ENCODE measurements at places on chromosomes 16 and 17.
A peak's percentile ranks its signal among the peaks of the same experiment; 100 is the strongest.

DNA sequence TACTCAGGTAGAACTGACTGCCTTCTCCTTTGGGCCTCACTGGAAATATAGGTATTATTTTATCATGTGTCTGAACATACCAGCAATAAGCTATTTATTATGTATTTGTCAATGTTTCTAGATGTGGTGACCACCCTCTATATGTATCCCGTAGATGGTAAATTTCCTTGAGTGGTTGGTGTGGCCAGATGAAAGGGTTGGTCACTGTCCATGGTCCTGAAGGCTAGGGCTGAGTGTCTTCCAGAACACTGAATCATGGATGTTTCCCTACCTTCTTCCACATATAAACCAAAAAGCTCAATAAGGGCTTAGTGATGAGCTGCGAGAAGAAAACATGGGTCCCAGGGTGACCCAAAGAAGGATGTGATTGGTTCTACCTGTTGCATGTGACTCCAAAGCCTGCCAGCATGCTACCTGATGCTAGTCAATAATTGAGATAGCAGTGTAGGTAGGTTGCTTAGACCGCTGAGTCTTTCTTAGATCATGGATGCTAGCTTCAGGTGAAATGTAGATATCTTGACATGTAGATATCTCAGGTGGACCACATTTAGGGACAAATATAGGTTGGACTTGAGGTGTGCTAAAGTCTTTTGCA, 150.3 kb downstream of the ASIC2 start:
- peak; percentile 41 for DNase-seq

GRCh38 chr16:20849589-20850390, 43.5 kb downstream of the REXO5 start:
- DNase-seq: peak; percentile 59

DNA sequence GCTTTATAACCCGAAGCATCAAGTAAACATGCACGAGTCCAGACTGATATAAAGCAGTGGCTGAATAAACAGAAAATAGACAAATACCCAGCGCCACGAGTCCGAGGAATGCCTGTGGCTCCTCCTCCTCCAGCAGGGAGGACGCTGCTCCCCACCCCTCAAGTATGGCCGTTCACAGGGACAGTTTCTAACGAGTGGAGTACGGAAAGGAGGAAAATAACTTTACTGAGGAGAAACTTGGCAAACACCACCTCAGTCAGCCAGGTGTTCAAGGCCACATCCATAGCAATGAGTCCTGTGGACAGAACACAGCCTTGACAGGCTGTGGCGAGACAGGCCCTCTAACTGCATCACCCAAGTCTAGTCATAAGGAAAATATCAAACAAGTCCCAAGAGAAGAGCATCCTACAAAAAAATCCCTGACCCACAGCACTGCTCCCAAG, 9.2 kb downstream of the ZDHHC7 start:
- DNase-seq: peak; percentile 64

- no peak for DNase-seq
Measured at GRCh38 chr17:19678581-19679453, 30.3 kb downstream of the ALDH3A2 start.

DNA sequence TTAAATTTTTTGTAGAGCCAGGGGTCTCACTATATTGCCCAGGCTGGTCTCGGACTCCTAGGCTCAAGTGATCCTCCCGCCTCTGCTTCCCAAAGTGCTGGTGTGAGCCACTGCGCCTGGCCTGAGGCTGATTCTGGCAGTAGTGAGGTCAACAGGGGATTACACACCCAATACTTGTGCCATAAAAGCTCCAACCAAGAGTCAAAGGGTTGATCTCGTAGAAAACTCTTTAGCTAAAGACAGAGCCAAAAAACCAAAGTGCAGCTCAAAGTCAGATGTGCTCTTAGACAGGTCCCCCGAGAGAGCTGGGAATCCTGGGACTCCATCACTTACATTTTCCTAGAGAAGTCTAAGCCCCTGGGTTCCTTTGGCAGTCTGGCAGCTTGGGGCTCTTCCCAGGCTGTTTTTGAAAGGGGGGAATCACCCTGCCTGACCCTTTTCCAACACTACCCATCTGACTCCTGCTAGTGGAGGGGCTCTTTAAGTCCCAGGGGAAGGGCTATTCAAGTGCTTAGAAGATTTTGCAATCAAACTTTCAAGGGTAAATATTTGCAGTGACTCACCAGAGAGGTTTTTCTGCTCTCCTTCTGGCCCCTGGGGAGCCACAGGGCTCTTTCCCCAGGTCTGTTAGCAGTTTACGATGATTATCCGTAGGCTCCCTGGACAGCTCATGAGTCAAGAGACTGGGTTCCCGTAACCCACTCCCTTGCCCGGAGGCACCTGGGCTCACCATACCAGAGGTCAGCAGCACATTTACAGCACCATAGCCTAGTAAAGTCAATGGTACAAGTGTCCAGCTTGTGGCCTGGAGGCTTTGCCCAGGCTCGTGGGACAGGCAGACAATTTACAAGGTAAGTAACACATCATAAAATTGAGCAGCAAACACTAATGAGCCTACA, 408.7 kb downstream of the SLC39A11 start:
- DNase-seq: peak; percentile 90

DNA sequence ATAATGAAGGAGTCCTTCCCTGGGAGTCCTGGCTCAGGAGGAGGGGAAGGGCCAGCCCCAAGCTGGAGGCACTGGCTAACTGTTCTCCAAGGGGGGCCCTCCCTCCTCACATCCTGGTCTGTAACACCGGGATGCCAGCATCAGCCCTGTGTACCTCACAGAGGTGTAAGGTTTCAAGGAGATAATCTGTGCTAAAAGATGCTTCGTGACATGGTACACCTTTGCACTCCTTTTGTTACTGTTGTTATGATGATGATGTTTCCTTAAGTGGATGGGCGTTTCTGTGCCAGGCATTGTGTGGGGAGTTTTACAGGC, 236.7 kb upstream of the TNRC6C start:
- no peak for DNase-seq

- DNase-seq: peak; percentile 58
Measured at GRCh38 chr17:46770818-46771560, 47.5 kb downstream of the WNT3 start.

DNA sequence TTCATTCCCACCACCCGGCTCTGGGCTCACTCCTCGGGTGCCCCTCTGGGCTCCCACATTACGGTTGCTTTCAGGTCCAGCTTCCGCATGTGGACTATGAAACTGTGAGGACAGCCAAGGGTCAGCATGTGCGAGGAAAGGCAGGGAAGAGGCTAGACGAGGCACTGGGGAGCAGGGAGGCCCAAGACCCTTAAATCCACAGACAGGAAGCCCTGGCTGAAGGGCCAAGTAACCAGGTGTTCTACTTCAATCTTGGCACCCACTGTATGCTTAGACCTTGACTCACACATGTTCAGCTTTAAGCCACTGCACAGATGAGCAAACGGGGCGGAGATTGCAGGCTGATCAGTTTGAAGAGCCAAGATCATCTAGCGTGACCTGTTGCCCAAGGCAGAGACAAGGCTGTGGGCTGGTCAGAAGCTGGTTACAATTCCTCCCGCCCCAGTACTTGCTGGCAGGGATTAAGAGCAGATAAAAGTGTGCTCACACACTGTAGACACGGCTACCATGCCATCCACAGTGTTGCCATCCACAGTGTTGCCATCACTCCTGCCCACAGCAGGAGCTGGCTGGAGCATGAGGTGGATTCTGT, at the start of gene CES4A:
TSS of gene CES4A (plus strand) at position 393 of the 592 bp plus-strand sequence. CDS start at position 577, 184 bp downstream.
- peak; percentile 79 for DNase-seq

- no peak for DNase-seq
Measured at GRCh38 chr17:69763503-69763902, 311.5 kb upstream of the KCNJ16 start.

- DNase-seq: no peak
Measured at GRCh38 chr17:67801626-67802175, 23.6 kb upstream of the BPTF start.

DNA sequence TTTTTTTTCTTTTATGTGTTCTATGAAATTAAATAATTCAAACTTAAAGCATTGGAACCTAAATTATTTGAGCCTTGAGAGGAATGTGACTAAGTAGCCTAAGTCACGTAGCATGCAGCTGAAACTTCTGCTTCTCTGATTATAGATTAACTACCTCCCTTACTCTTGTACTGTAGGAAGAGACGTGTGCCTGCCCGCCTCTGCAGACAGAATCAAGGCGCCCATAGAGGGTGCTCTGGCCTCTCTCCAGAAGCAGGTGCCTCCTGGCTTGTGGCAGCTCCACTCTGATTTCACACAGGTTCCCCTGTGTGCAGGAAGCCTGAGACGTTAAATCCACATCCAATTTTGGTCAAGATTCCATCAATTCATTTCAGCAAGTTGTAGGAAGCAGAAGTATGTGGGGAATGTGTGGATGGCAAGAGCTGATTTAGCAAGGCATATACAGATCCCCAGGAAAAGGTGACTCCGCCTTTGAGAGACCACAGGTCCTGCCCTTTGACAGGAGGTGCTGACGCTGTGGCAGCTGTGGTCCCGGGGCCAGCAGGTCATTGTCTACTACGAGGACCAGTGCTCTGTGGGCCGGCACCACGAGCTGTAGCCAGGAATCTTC, 1418.8 kb downstream of the CDH11 start:
- DNase-seq: peak; percentile 79

DNA sequence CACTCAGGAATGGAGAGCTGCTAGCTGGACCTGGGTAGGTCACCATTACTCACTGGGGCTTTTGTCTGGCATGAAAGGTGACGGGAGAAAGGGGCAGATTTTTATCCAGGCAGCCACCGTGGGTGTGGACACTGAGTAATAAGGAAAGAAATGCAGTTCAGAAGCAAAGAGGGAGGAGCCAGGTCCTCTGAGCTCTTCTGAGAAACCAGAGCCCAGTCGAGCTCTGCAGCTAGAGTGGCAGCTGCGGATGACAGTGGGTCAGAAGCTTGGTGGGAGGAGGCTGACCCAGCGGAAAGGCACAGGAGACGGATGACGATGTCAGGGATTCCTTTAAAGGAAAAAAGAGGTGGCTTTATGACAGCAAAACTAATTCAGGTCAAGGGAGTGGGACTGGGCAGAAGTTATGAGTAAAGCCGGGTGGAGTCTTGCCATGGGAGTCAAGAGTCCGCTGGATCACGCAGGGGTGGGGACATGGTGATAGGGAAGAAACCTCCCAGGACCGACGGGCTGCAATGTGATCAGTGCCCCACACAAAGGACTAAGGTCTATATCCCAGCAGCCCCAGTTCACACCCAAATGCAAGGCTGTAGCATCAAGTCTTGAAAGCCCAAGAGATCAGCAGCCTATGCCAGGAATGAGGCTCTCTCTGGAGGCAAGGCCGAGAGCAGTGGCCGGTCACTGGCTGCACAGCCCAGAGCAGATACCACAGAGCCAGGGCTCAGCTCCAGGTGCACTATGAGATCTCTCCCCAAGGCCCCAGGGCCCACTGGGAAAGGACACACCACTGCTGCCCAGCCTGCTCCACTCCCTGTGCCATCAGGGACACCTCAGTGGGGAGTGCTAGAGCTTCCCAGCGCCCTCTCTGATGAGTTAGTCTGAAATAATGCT, 6.3 kb upstream of the MNT start:
- DNase-seq: peak; percentile 97

DNA sequence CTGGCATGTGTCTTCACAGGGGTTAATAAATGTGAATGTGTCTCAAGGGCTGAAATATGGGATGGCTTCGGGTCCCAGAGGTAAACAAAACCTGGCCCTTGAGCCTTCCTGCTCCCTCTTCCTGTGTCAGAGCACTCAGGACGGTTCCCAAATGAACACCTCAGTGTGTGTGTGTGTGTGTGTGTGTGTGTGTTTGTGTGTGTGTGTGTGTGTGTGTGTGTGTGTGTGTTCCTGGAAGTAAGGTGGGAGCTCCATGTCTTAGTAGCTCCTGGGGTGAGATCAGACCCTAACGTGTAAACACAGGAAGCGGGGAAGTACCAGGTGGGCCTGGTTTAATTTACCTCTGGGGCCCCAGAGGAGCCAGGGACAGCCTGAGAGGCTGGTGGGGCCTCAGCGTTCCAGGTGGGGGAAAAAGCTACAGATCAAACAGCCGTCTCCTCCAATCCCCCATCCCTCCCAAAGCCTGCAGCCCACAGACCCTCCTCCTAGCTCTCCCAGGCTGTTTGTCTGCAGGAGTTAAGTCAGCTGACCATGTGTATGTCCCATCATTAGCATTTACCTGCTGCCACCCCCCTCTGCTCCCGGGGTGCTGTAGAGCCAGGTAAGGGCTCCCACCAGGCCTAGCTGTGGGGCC, 6.1 kb downstream of the KIF19 start:
- no peak for DNase-seq

DNA sequence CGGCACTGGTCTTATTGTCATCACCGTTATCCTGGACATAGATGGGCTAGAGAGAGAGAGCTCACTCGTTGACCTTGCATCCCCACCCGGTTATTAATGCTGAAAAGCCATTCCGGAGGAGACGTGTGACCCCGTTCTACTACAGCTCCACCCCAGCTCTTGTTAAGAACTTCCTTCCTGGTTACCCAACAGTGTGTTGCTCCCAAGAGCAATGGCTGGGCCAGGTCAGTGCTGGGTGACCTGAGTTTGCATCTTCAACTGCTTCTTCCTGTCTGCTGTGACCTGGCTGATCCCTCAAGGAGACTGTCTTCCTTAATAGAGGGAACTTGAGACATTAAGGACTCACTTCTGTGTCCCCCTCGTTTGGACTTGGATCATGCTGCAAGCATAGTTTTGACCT, 96.1 kb upstream of the SDK2 start:
- DNase-seq: no peak

GRCh38 chr17:7260151-7260550, 2.1 kb downstream of the CLDN7 start:
- no peak for DNase-seq

DNA sequence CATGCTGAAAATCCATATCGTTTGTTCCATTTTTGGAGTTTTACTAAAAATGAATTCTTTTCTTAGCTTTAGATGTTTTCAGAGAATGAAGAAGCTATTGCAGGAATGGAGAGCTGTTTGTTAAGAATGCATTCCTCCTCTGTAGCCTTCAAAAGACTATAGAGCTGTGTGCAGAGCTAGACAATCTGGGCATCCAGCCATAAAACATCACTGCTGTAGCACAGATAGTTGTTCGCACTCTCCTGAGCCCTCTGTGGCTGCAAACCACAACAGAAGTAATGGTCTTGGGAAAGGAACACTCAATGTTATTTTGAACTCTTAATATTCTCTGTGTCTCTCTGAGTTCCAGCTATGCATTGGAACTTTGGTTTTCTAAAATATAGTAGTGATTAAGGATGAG, 4.9 kb downstream of the TNRC6C start:
- DNase-seq: no peak

- peak; percentile 45 for DNase-seq
Measured at GRCh38 chr17:44865231-44865660, 17.6 kb downstream of the HIGD1B start.

DNA sequence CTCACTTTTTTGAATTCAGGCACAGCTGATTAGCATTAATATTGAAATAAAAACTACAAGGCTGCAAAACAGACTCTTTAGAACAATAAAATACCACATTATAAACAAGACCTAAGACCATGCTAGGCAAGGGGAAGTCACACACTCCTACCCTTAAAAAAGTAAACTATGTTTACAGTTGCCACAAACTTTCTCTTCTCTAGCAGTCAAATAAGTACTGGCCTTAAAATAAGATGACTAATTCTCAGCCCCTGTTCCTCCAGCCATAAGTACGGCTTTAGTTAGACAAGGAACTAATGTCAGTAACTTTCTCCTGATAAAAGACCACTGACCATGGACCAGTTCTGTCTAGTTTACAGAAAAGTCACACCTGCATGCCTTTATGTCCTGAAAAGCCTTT, 19.5 kb upstream of the CPHXL start:
- DNase-seq: no peak
